A549 treated with DMSO at 1 μM for 4 hours (cell line): ENCODE measurements at places on chromosomes 2 and 18. TPM values are rescaled to one million over a fixed set of nuclear protein-coding genes. Genes with fewer than 3 reads are reported as not detected.

Gene CFAP210
- total RNA-seq = 0.19 to 0.74 TPM (median 0.33 TPM) in 5 replicates

Gene CFAP53
- 0.27 to 0.50 TPM (median 0.33 TPM) in 5 replicates for total RNA-seq

Gene TMEM200C
- total RNA-seq = 0.01 TPM in 1 of 5 replicates, not detected in the others

Gene PKDCC
- 24.5 to 32.9 TPM (median 29.4 TPM) in 5 replicates for total RNA-seq

Gene SCTR
- not detected in 5 replicates for total RNA-seq

Gene PAX3
- total RNA-seq = not detected in 5 replicates

Gene UPP2
- not detected in 5 replicates for total RNA-seq

Gene TMEM131
- total RNA-seq = 13.1 to 18.2 TPM (median 17.4 TPM) in 5 replicates
